ENCODE measurements at places on chromosomes 13 and 19.

GRCh38 chr13:109529964-109530363 is 256.4 kb downstream of the IRS2 start:
- DNase-seq = no peak

DNA sequence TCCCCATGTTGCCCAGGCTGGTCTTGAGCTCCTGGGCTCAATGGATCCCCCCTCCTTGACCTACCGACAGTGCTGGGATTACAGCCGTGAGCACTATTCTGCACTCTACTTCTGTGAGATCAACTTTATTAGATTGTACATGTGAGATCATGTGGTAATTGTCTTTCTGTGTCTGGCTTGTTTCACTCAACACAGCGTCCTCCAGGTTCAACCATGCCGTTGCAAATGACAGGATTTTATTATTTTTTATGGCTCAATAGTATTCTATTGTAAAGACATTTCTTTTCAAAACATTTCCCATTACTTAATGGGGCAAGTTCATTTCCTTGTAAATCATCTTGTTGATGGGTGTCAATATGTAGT is 1.5 kb upstream of the OBI1 start:
- DNase-seq = no peak

GRCh38 chr13:70080012-70080411 is 27.6 kb upstream of the ATXN8OS start:
- DNase-seq = no peak

GRCh38 chr13:64272681-64273080 is 2857.0 kb upstream of the PCDH20 start:
- DNase-seq = no peak

Data from NCI-H748 treated with DMSO at 0.1 percent for 48 hours (cell line).